ENCODE measurements at places on chromosomes 16 and 17. TPM values are rescaled to one million over a fixed set of nuclear protein-coding genes. Genes with fewer than 3 reads are reported as not detected.

ATAD5 gene
- 0.48 TPM for total RNA-seq

LITAF gene
- total RNA-seq: 40.5 TPM

ITGA2B gene
- total RNA-seq: 1.7 TPM

RNF222 gene
- not detected for total RNA-seq

COIL gene
- total RNA-seq: 7.0 TPM

FA2H gene
- not detected for total RNA-seq

FBXO39 gene
- not detected for total RNA-seq

C17orf50 gene
- total RNA-seq: not detected

OR1F1 gene
- not detected for total RNA-seq

TMEM204 gene
- 19.8 TPM for total RNA-seq

SLC5A11 gene
- not detected for total RNA-seq

SCIMP gene
- total RNA-seq: 0.62 TPM

DNAAF8 gene
- 0.65 TPM for total RNA-seq

RAB37 gene
- total RNA-seq: 0.94 TPM

DEXI gene
- 68.1 TPM for total RNA-seq

KRT33B gene
- total RNA-seq: not detected

PCGF2 gene
- 29.3 TPM for total RNA-seq

CHST4 gene
- total RNA-seq: not detected

AANAT gene
- total RNA-seq: not detected

SLC22A31 gene
- total RNA-seq: not detected

All from cardiac septum (tissue), 1 donor.